ENCODE measurements at places on chromosomes 7 and 10.

DNA sequence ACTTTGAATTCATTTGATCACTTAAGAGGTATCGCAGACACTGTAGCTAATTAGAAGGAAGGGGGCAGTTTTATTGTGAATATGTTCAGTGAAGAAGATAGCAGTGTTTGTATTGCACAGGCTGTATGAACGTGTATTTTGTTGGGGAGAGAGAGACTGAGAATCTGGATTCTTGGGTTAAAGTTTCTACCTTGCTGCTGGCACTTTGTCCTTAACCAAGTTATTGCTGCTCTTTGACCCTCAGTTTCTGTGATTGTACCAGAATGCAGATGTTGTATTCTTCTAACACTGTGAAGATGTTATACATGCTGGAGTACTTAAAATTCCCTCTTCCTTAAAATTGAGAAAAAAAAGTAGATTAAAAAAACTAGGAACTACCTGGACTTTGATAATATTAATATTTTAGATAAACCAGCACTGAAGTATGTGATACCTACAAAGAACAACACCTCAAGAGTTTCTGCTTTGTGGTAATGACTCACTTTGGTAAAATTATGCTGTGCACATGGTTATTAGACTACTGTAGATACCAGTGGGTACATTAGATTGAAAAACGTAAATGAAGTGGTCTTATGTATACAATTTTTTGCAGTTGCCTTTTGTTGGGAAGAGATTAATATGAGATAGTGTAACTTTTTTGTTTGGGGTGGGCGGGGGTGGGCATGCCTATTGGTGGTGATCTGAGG lies 321.3 kb downstream of the AUTS2 start:
- no peak for DNase-seq

GRCh38 chr10:48897441-48897790 lies 42.2 kb downstream of the LRRC18 start:
- no peak for DNase-seq

DNA sequence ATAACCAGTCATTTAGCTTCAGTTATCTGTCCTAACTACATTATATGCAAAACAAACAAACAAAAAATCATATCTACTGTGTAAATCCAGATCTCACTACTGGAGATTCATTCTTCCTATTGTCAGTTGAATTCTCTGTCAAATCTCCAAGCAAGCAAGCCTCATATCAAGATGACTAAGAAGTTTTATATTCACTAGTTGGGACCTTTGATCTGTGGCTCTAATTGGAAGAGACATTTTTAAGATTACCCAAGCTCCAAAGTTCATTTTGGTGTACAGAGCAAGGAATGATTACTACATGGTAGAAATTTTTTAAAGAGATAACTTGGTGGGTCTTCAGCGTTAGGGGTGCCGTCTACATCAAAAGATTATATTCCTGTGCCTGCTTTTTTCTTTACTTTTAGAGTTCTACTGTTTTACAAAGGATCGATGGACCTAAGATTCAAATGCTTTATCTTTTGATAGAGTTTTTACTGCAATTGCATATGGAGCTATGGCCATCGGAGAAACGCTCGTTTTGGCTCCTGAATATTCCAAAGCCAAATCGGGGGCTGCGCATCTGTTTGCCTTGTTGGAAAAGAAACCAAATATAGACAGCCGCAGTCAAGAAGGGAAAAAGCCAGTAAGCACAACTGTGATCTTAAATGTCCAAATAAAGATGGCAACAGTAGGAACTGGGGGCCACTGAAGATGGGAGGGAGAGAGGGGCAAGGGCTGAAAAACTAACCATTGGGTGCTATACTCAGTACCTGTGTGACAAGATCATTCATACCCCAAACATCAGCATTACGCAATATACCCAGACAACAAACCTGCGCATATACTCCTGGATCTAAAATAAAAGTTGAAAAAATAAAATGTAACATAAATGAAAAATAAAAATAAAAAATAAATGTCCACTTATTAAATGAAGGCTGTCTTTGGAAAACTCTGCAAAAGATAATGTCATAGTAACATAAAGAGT lies 47.9 kb downstream of the SP8 start:
- no peak for DNase-seq

GRCh38 chr7:772005-772294 lies 44.9 kb upstream of the PRKAR1B start:
- no peak for DNase-seq

DNA sequence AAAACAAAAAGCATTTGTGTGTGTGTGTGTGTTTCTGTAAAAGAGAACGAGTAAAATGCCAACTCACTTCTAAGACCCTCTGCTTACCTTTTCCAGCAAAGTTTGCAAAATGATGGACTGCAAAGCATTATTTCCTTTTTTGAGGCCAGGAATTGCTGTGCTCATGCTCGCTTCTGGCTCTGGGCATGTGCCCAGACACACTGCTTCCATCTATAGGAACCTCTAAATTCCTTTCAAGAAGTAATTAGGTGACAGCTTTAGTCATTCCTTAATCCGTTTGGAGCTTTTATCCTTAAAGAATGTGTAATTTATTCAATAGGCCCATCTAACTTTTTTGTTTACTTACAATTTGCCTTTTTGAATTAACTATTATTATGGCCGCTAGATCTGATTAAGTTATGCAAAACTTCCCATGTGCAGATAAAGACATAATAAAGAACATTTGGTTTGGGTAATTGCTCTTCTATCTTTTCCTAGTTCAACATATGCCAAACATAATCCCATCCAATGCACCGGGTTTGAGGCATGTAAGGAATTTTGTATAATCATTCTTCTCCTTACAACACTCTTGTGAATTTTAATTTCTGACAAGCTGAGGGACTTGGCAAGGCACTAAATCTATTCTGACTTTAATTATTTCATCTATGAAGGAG lies 34.7 kb downstream of the A1CF start:
- DNase-seq = no peak

- DNase-seq = no peak
These were observed 9.1 kb downstream of the PON2 start for GRCh38 chr7:95425694-95426093.

GRCh38 chr7:94877731-94878670 lies 29.4 kb upstream of the PPP1R9A start:
- no peak for DNase-seq

GRCh38 chr7:97401398-97401797 lies 283.9 kb downstream of the SDHAF3 start:
- DNase-seq = no peak

GRCh38 chr10:71471957-71472365 lies 75.2 kb downstream of the CDH23 start:
- DNase-seq = no peak

- DNase-seq = no peak
These were observed 12.3 kb downstream of the DDC start for GRCh38 chr7:50552921-50553320.

DNA sequence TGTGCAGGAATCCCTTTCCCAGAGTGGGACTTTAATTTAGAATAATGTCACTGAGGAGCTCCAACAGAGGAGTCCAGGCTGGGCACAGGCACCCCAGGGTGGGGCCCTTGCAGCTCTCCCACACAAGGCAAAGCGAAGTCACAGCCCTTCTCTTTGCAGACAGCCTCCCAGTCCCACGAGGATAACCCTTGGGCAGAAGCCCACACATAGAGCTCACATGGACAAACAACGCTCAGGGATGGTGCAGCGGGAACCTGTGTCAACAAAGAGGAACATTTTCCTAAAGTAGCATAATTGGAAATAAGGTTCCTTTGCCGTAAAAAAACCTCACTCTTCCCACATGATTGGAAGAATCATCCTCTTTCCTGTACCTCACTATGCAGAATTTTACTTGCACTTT lies 29.3 kb upstream of the GGCT start:
- DNase-seq = no peak

GRCh38 chr7:10483671-10484070 lies 490.0 kb upstream of the PHF14 start:
- no peak for DNase-seq
